CD4-positive, alpha-beta T cell treated with Interferon alpha-2 for 1 hour (primary cell): ENCODE measurements at places on chromosomes 5 and 9.

DNA sequence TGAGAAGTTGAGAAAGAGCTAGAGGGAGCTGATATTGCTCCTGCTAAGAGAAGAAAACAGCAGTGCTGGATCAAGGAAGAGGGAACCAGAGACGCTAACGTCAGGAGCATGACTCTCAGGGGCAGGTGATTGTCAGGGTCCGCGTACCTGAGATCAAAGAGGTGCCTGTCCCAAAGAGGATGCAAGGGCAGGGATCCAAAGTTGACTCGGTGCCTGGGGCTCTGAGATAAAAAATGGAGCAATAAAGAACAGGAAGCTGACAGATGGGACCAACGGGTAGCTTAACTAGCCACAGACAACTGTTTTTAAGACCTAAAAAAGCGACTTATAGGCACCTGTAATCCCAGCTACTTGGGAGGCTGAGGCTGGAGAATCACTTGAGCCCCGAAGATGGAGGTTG lies 517.8 kb downstream of the IRX1 start:
- no peak for DNase-seq

DNA sequence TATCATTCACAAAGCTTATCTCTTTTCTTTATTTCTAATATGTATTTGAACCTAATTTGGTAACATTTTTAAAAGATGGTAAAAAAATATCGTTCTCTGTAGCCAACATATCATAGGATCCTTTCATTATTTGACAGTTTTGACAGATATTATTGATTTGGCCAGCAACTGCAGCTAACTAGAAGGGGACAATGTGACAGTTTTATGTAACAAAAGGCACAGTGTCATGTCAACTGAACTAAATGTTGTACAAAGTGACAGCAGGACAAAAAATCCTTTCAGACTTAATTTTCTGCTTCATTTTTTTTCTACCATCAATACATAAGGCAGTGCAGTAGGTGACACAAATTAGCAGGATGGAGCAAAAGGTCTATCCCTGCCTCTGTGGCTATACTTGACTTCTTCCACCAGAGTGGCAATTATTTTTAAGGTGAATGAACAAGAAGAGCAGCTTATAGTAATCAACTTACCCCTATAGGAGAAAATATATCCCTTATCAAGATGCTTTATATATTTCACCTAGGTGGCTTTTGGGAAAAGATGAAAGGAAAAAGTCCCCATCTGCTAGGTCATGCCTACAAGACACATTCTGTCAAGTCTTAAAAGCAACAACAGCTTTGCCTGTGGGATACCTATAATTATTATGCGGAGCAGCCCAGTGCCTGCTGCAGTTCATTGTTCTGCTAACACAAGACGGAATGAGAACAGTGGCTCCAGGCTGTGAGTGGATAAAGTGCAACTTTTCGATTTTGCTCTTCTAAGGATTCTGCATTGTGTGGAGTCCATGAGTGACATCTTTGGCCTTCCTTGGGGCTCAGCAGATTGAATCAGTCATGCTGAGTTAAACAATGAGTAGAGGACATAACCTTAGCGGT lies 694.9 kb downstream of the ISL1 start:
- no peak for DNase-seq

DNA sequence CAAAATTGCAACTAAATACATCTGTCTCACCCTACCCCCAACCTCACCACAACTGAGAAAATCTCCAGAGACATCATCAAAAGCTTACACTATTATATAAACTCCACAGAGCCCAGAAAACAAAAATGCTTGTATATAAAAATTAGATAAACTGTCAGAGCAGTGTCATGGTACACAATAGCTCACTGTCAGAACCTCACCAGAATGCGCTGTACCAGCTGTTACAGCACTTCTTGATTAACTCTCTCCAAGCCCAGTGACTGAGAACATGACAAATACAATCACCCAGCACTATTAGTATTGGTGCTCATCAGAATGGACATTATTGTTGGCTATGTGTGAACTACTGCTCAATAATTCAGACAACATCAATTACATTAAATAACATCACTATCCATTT lies 65.7 kb downstream of the ZDHHC21 start:
- DNase-seq = no peak

DNA sequence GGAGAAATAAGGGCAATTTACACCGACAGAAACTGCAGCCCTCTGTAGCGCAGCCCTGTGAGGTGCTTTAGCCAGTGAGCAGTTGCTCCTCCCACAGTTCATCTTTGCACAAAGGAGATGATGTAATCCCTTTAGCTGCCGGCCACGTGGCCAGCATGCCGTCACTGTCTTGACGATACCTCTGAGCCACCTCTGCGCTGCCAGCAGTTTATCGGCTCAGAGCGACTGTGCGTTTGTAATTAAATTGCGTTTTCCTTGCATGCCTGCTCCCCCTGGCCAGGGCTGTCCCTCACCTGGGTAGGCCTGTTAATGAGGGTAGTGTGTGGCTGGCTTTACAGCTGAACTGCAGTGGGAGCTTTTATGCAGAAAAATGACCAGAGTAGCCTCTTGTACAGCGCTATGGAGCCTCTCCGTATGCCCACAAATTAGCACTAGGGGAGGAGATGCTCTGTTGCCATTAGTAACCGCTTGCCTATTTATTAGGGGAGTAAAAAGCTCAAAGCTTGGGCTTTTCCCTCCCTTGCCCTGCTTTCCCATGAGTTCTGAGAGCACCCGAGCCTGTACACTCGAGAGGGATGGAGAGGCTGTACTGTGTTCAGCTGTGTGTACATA lies 107.0 kb downstream of the TRIO start:
- DNase-seq = no peak

- DNase-seq = no peak
Measured at GRCh38 chr9:6845128-6845826, 87.5 kb downstream of the KDM4C start.

- DNase-seq = no peak
Measured at GRCh38 chr5:148952097-148952867, 110.6 kb downstream of the SH3TC2 start.

GRCh38 chr9:106862110-106862820 lies 701 bp upstream of the ZNF462 start:
- DNase-seq = no peak

DNA sequence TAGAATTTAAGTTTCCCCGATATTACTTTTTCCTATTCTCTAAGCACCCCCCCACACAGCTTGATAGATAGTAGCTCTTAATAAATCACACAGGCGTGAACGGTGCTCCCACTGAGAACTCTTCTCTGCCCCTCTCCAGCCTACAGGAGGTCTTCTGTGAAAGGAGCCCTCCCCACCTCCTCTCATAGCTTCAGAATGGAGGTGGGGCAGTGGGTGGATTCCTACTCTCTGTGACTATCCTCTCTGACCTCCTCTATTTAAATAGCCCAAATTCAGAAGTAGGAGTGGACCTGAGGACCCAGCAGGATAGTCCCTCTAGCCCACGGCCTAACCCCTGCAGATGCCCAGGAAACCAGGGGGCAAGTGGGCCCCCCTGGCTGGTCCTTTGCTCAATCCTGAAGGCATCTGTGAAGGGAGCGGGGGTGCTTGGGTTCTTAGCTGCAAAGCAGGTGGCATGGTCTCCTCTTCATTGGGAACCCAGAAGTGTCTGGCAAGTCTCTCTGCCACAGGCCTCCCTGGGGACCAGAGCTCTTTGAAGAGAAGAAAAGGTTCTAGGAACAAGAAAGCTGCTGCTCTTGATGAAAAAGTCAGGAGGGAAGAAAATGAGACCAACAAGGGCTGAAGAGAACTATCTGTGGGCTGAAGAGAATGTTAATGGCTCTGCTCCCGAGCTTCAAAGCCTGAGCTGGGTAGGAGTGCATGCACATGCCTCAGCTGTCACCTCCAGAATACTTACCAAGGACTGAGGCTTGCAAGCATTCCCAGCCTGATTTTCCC lies 21.1 kb upstream of the HSPA9 start:
- DNase-seq = no peak

- DNase-seq = no peak
Measured at GRCh38 chr5:122774519-122774860, 390 bp upstream of the SNX2 start.

GRCh38 chr5:173831196-173831914 lies 56.8 kb upstream of the CPEB4 start:
- DNase-seq = no peak

DNA sequence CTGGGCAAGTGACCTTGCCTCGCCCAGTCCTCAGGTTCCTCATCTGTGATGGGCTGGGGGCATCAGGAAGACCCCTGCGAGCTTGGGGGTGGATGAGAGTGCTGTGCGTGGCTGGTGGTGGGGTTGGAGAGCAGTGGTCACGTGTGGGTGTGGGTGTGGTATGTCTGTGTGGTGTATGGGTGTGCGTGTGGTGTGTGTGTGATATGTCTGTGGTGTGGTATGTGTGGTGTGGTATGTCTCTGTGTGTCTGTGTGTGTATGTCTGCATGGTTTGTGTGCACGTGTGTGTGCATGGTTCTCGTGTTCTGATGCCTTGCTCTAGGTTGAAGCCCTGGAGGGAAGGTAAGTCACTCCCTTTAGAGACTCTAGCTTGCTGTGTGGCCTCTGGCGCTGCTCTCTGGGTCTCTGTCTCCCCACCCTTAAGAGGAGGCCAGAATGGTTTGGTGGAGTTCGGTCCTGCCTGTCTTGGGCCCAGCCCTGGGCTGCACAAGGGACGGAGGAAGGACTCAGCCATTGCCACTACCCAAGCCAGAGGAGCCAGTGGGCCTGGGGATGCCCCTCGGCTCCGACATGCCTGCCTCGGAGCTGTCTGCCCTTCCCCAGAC lies 87.0 kb downstream of the RXRA start:
- no peak for DNase-seq

GRCh38 chr9:18007621-18008020 lies 428.8 kb downstream of the SH3GL2 start:
- no peak for DNase-seq

DNA sequence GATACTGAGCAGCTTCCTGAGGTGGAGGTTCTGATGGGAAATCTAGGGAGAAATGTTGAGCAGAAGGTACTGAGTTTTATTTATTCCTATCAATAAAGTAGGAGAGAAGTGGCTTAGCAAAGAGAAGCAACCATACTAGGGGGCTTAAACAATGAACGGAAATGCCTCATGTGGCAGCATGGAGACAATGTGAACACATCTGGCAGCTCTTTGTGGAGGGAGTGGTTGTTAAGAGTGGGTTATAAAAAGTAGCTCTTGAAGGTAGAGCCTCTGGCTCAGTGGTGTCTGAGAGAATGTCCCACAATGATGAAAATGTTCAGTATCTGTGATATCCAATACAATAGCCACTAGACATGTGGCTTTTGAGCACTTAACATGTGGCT lies 52.7 kb upstream of the EQTN start:
- no peak for DNase-seq

DNA sequence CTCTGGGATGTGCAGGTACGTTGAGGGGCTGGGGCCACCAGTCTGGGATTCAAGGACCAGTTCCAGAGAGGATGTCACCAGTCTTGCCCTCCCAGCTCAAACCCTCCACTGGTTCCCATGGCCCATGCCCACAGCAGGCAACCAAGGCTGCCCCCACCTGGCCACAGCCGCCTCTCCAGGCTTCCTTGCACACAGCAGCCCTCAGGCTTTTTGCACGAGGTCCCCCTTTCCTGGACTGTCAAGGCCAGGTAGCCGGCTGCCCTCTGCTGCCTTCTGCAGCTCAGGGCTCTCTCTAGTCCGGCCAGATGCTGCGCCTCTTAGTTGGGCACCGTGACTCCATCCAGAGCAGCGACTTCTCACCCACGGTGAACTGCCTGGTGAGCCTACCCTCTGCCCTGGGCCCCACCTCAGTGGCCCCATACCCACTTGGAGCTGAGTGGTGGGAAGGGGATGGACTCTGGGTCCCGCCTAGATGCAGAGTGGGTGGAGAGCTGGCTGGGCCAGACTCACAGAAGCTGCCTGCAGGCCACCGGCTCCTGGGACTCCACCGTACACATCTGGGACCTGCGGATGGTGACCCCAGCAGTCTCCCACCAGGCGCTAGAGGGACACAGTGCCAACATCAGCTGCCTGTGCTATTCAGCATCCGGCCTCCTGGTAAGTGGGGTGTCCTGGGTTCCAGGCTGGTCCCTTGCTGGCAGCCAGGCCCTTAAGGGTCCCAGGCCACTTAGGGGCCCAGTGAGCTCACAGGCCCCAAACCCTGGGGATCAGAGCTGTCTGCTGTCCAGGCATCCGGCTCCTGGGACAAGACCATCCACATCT lies 2.9 kb downstream of the WDR38 start:
- no peak for DNase-seq

DNA sequence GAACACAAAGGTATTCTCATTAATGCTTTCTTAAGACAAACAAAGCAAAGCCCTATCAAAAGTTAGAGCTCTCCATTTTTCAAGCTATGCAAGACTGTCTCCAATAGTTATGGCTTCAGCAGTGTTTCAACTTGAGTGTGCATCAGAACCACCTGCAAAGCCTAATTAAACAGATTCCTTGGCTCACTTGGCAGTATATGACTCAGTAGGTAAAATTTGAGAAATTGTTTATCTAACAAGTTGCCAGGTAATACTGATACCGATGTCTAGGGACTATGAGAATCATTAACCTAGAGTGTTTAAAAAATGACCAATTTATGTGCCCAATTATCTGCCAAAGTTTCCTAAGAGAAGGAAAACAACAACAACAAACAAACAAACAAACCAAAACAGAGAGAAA lies 60.3 kb upstream of the PARP8 start:
- DNase-seq = no peak

- no peak for DNase-seq
Measured at GRCh38 chr5:152170350-152170749, 234.7 kb downstream of the NMUR2 start.

- DNase-seq = no peak
Measured at GRCh38 chr9:111455638-111456037, 28.5 kb downstream of the ECPAS start.

- no peak for DNase-seq
Measured at GRCh38 chr5:180799902-180800801, 2.5 kb downstream of the MGAT1 start.

- no peak for DNase-seq
Measured at GRCh38 chr5:79876456-79876855, 114.6 kb downstream of the MTX3 start.
